ENCODE measurements at places on chromosomes 3 and 15.

DNA sequence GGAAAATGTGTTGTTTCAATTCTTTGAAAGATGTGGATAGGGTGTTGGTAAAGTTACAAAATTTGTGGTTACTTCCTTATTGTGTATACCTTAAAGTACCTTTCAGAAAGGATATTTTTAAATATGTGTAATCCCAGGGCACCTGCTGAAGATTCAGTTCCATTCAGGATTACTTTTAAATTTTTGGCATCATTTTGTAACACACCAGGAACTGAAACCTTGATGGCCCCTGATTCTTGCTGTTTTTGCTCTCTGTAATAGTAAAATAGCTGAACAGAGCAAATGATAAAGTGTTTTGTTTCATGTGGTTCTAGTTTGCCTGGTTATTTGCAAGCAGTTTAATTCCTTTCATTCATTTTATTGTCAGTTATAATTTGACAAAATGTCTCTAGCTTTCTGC, 160.9 kb downstream of the KLHL25 start:
- DNase-seq = no peak

DNA sequence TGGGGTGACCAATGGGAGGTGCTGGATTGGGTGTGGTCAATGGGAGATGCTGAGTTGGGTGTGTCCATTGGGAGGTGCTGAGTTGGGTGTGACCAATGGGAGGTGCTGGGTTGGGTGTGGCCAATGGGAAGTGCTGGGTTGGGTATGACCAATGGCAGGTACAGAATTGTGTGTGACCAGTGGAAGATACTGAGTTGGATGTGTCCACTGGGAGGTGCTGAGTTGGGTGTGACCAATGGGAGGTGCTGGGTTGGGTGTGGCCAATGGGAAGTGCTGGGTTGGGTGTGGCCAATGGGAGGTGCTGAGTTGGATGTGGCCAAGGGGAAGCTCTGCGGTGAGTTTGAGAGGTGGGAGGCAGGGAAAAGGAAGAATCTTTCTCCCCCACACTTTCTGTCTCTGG, 250.0 kb upstream of the PROK2 start:
- DNase-seq = no peak

DNA sequence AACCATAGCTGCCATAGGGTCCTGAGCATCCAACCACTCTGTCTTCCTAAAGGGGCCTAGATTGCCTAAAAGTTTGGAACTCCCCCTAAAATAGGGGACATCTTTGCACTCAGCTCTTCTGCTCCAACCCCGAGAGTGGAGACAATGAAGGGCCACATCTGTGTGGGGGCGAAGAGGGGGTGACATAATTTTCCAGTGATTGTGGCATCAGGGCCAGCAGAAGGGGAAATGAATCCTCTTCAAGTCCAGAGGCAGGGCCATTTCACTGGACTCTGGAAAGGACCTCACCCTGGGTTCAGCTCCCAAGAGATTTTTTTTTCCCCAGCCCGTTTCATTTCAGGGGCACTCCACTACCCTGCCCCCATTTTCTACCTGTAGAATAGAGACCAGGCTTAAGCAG, 4.6 kb upstream of the ANKRD63 start:
- DNase-seq = no peak

DNA sequence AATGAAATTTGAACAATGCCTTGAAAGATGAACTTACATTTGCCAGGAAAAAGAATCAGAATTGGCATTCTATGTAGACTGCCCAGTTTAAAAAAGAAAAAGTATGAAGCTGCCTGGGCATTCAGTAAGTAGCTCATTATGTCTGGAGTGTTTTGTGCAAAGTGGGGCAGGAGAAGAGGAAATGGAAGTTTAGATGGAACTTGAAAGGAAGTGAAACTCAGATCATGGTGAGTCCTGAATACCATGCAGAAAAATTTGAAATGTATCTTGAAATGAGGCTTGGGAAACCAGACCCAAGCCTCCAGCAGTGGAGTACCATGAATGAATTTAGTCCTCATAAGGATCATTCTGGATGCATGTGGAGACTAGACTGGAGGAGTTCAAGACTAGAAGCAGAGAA, 4.8 kb upstream of the MORC1 start:
- no peak for DNase-seq

- no peak for DNase-seq
These were observed 759.2 kb upstream of the CFAP20DC start for GRCh38 chr3:59809016-59809415.

GRCh38 chr3:189954733-189955665, 165.7 kb downstream of the P3H2 start:
- no peak for DNase-seq

DNA sequence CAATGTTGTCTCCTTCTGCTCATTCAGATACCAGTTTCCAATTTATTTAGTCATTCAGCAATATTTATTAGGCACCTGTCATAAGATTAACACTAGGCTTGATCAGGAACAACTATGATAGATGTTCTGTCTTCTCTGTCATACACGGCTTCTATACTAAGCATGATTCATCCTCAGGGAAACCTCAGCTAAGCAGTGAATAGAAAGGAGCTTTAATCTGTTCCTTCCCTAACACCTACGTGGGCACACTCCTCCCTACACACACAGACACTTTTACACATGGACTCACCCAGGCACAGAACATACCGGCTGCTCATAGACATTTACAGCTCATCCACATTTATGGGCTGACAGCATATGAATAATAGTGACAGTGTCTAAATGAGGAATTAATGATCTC, 136.9 kb downstream of the LEKR1 start:
- DNase-seq = no peak

DNA sequence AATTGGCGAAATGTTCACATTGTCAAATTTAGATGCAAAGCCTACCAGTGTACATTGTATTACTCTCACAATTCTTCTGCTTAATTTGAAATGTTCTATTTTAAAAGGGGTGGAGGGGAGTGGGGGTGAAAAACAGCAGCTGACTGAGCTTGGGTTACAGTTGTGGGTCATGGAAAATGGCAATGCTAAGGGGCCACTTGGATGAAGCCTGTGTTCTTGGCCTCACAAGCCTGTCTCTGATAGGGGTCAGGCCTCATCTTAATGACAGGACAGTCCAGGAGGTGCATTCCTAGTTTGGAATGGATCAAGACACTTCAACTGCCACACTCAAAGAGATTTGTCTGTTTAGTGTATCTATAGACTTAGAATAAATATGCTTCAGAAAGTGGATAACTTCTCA, 158.2 kb downstream of the TNIK start:
- no peak for DNase-seq

DNA sequence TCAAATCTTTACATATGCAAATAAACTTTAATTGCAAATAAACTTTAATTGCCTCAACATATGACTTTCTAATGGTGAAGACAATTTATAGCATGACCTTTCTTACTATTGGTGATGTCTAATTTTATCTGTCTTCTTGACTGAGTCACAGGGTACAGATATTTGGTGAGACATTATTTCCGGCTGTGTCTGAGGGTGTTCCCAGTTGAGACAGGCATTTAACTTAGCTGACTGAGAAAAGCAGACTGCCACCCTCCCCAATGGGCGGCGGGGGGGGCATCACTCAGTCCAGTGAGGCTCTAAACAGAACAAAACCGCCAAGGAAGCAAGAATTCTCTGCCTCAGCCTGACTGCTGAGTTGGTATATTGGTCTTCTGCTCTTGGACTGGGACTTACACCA, 160.0 kb downstream of the TBL1XR1 start:
- no peak for DNase-seq

- no peak for DNase-seq
These were observed 111.4 kb upstream of the CCNL1 start for GRCh38 chr3:157271283-157271882.

DNA sequence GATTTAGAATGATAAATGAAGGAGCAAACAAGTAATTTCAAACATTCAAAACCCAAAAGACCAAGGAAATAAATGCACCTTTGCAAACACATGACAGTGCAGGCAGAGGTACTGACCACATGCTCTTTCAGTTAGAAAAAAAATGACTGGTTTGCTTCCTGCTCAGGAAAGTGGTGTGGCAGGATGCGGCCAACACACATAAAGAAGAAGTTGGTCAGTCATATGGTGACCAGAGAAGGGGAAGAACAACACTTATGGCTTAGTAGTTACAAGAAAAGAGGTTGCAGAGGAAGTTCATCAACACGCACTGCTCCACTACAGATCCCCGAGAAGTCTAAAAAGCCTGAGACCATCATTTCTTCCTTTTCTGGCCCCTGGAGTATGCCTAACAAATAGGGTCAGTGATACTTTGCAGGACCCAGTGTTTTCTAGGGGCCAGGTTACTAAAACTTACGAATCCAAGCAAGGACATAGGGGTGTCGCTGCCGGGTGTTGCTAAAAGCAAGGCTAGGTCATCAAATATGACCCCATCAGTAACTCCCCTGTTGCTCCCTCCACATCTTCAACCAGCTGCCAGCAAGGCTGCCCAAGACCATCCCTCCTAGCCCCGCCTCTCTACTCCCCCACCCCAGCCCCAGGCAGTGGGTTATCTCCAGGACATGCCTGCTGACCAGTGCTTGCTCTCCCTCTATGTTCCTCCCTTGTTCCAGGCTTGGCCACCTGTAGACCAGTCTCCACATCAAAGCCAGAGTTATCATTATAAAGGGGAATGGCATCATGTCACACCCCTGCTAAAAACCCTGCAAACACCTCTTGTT, 11.2 kb downstream of the ATP8B4 start:
- DNase-seq = no peak

DNA sequence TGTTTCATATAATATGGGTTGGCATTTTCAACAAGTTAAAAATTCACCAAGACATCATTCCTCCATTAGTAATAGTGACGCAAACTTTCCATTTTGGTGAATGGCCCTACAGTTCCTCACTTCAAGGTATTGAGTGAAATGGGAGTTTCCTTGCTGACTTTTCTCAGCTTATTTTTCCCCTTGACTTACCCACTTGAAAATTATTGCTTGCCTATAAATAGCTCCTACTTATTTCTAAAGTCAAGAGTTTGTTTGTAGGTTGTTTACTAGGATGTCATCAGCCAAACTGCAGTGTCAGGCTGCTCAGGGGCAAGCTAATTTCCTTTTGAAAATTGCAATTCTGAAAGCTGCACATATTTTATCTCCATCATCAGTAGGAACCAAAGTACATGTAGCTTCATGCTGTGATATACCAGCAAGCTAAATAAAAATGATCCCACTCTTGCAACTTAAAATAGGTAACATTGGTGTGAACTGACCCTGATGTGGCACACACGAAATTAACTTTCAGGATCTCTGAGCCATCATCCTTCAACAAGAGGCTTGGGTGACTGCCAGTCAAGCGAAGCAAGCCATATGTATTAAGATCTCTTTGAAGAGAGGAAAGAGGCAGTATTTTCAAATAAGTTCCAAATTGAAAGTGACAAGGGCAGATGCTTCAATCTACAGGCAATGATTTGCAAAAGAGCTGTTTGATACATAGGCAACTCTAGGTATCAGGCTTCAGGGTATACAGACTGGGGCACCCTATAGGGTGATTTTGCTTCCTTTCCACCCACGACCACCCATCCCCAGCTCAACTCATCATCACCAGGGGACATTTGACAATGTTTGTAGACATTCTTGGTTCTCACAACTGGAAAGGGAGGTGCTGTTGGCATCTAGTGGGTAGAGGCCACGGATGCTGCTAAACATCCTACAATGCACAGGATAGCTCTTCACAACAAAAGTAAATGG, 66.8 kb upstream of the RASGRP1 start:
- DNase-seq = no peak

GRCh38 chr3:129004639-129005295, 3.7 kb downstream of the EFCC1 start:
- no peak for DNase-seq

GRCh38 chr3:33046521-33046920, 50.4 kb downstream of the GLB1 start:
- DNase-seq = no peak

DNA sequence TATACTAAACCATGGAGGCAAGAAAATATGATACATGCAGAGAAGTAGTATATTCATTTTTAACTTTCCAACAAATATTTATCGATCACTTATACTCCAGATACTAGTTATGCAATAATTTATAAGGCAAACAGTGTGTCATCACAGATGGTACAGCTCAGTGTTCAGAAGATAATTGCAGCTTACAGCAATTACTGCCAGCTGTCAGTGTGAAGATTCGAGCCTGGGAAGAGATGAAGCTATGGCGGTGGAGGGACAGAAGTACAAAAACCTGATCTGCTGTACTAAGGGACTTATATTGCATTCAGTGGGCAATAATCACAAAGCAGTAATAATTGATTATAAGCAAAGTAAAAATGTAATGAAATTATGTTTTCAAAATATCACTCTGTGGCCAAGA, 170.6 kb upstream of the EPHA3 start:
- no peak for DNase-seq

GRCh38 chr3:15367059-15367458, 34.7 kb upstream of the SH3BP5 start:
- no peak for DNase-seq

GRCh38 chr3:68706096-68706495, 226.3 kb downstream of the TAFA4 start:
- no peak for DNase-seq

- peak; percentile 41 for DNase-seq
These were observed 9.1 kb downstream of the MRPS11 start for GRCh38 chr15:88476635-88477060.

GRCh38 chr15:56950979-56951378, 32.5 kb downstream of the TCF12 start:
- DNase-seq = no peak

DNA sequence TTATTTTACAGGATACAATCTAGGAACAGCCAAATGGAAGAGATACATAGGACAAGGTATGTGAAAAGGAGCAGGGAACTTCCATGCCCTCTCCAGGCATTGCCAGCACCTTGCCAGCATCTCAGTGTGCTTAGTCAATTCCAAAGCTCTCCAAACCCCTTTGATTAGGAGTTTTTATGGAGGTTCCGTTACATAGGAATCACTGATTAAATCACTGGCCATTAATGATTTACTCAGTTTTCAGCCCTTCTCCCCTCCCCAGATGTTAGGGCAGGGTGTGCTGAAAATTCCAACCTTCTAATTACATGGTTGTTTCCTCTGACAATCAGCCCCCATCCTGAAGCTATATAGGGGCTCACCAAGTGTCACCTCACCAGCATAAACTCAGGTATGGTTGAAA, 11.5 kb downstream of the MYLK start:
- no peak for DNase-seq

DNA sequence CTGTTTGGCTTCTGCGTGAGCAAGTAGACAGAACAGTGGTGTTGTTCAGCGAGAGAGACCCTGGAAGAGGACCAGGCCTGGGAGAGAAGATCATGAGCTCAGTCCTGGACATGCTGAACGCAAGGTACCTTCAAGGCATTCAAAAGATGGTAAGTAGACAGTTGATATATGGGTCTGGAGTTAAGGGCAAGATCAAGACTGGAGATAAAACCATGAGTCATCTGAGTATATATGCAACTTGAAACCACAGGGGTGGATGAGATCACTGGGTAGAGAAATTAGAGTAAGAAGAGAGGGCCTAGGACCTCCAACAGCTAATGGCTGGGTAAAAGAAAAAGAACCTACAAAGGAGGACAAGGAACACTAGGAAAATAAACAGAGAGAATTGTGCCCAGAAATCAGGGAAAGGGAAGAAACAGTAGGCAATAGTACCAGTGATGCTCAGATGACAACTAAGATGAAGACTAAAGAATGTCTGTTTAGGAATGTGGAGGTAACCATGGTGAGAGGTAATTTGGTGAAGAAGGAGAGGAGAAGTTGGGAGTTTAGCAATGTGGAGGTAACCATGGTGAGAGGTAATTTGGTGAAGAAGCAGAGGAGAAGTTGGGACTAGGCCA, 343.2 kb upstream of the ADAMTS9 start:
- DNase-seq = no peak

- DNase-seq = no peak
These were observed 1.5 kb downstream of the IGSF10 start for GRCh38 chr3:151459358-151459757.

Measured in ovary (tissue), 10 donors.